ENCODE measurements at places on chromosomes 12 and 14. TPM values are rescaled to one million over a fixed set of nuclear protein-coding genes. Genes with fewer than 3 reads are reported as not detected.
A peak's percentile ranks its signal among the peaks of the same experiment; 100 is the strongest.

GDF11 gene
- 1.7 TPM for total RNA-seq

TPPP2 gene
- total RNA-seq: not detected

GALNT6 gene
- total RNA-seq: 30.8 TPM

DNA sequence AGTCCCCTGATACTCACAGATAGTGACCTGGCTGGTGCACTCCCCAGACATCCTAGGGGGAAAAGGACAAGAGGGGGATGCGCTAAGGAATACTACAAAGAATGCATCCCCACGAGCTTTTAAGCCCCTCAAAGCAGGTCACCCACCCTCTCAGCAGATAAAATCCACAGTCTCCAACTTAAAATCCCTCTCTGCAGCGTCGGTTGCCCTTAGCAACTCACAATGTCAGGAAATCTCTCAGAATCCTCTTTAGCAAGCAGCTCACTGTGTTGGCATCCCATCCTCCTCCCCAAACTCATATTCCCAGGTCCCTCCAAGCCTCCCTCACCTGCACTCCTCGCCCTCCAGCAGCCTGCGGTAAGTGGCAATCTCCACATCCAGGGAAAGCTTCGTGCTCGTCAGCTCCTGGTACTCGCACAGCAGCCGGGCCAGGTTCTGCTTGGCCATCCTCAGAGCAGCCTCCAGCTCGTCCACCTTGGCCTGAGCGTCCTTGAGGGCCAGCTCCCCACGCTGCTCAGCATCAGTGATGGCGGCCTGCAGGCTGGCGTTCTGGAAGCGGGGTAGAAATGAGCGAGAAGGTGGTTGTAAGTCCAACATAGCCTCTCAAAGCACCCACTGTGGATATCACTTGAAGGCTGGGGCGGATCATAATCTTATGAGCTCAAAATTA, 5.5 kb upstream of the KRT79 start:
- peaks cover 30% of the 10 kb centered on the region for H3K4me1 ChIP-seq
- no peak overlapping the region for H3K27ac ChIP-seq
- peaks cover 29% of the 10 kb centered on the region for H3K27me3 ChIP-seq
- H3K4me3 ChIP-seq: no peak overlapping the region
- H3K36me3 ChIP-seq: no peaks in the 10 kb centered on the region

- H3K27ac ChIP-seq: no peak overlapping the region
- no peak overlapping the region for H3K4me3 ChIP-seq
- H3K27me3 ChIP-seq: no peaks in the 10 kb centered on the region
- H3K4me1 ChIP-seq: no peaks in the 10 kb centered on the region
- no peak for DNase-seq
- H3K36me3 ChIP-seq: 0 out of 2 replicates have a peak, but pooled peaks cover 7% of the 10 kb centered on the region
These were observed 11.2 kb downstream of the CEP170B start for GRCh38 chr14:104876251-104876699.

DNA sequence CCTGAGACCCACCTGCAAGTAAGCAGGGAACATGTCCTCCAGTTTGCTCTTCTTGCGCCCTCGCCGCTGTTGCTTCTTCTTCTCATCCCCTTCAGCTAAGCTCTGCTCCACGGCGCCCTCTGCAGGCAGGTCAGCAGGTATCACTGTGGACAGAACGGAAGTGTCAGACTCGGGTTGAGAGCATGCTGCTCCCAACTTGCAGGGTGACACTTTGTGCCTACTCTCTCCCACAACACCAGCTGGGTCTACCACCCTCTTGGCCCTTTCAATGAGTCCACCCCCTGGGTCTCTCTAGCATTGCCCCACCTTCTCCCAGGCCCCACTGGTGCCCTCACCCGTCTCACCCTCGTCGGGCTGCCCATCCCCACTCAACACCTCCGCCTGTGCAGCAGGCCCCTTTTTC, 16.7 kb downstream of the KMT2D start:
- no peak overlapping the region for H3K4me3 ChIP-seq
- H3K36me3 ChIP-seq: peaks cover 100% of the 10 kb centered on the region
- no peaks in the 10 kb centered on the region for H3K27me3 ChIP-seq
- peak; percentile 29 for DNase-seq
- no peaks in the 10 kb centered on the region for H3K4me1 ChIP-seq
